ENCODE measurements at places on chromosomes 1 and 21.

- DNase-seq: no peak
Observed at GRCh38 chr1:19723874-19724273, 59.2 kb downstream of the HTR6 start.

DNA sequence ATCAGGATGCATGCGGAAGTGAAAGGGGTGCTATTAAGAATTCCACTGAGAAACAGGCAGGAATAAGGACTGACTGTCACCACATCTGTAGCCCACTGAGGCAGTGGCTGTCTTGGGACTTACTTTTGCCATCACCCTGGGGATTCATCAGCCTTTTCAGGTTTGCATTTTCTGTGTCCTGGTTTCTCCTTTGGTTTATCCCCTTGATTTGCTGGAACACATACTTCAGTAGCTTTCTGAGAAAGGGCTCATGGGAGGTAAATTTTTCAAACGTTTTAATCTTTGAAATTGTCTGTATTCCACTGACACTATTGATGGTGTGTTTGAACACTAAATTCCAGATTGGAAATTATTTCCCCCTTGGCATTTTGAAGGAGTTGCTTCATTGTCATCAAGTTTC is 80.2 kb upstream of the ACTRT2 start:
- no peak for DNase-seq

GRCh38 chr1:13701271-13701640 is 1.3 kb downstream of the PRDM2 start:
- no peak for DNase-seq

- DNase-seq: no peak
Observed at GRCh38 chr1:52686830-52687229, 11.3 kb downstream of the COA7 start.

- DNase-seq: no peak
Observed at GRCh38 chr1:7869136-7869920, 16.5 kb upstream of the UTS2 start.

GRCh38 chr1:3459940-3460671 is 5.6 kb downstream of the ARHGEF16 start:
- DNase-seq: no peak

GRCh38 chr1:161933592-161934588 is 89.8 kb downstream of the OLFML2B start:
- peak; percentile 27 for DNase-seq

GRCh38 chr1:173062150-173062938 is 11.6 kb upstream of the TNFSF18 start:
- DNase-seq: no peak

DNA sequence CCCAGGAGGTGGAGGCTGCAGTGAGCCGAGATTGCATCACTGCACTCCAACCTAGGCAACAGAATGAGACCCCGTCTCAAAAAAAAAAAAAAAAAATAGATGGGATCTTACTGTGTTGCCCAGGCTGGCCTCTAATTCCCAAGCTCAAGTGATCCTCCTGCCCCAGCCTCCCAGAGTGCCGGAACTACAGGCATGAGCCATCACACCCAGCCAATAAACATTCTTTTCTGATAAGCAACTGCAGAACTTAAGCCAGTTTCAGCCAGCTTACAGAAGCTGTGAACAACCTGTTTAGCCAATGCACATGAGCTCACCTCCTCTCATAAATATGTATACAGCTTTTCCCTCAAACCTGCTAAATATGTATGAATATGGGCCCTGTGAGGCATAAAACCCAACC is 3.1 kb upstream of the MIIP start:
- DNase-seq: no peak

- DNase-seq: no peak
Observed at GRCh38 chr1:66217021-66217420, 316.9 kb upstream of the SGIP1 start.

- no peak for DNase-seq
Observed at GRCh38 chr1:204705493-204705811, 19.9 kb upstream of the LRRN2 start.

GRCh38 chr21:46486481-46487126 is 27.9 kb downstream of the DIP2A start:
- DNase-seq: no peak

GRCh38 chr1:8402109-8402710 is 84.3 kb downstream of the SLC45A1 start:
- DNase-seq: no peak

DNA sequence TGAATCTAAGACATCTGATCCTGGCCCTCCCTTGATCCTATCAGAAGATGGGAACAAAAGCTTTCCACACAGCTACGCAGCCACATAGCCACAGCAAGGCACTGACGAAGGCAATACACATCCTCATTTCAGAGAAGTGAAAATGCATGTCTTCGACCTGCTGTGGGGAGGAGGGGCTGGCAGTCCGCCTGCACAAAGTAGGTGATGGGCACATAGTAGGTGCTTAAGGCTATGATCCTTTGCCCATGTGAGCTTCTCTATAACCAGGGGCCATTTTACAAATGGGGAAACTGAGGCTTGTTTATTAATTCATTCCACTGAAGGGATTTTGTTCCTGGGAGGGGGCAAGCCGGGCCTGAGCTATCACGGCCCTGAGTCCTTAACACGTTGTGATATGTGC is 94.2 kb downstream of the PAX7 start:
- DNase-seq: no peak

GRCh38 chr1:4636644-4637380 is 17.6 kb upstream of the AJAP1 start:
- no peak for DNase-seq
